Activated B cell treated with CpG ODN at 0.5 μM for 24 hours (primary cell): ENCODE measurements at places on chromosomes 7 and 10. TPM values are rescaled to one million over a fixed set of nuclear protein-coding genes. Genes with fewer than 3 reads are reported as not detected.
A peak's percentile ranks its signal among the peaks of the same experiment; 100 is the strongest.

Gene NEUROG3
- total RNA-seq: 0.38 and 0.66 TPM in 2 replicates

DNA sequence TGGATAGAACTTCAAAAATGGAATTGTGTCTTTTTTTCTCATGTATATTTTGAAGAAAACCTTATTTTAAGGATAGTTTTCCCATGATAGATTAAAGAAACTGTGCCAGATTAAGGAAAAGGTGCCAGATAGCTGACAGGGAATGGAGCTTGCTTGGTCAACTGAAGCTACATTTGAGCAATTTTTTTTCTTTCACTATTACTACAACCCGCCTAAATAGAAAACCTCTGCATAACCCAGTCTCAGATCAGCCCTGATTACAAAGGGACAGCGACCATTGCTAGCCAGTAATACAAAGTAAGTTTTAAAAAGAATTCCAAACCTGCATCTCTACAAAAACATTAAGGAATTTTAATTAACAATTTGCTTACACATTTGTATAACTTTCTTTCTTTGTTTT is 1123.4 kb upstream of the LRRTM3 start:
- no peaks in the 10 kb centered on the region for H3K36me3 ChIP-seq
- H3K27me3 ChIP-seq: no peaks in the 10 kb centered on the region
- no peaks in the 10 kb centered on the region for H3K4me1 ChIP-seq

Gene COBL
- total RNA-seq: not detected in 2 replicates

Gene ABCB1
- 4.1 and 4.7 TPM in 2 replicates for total RNA-seq

DNA sequence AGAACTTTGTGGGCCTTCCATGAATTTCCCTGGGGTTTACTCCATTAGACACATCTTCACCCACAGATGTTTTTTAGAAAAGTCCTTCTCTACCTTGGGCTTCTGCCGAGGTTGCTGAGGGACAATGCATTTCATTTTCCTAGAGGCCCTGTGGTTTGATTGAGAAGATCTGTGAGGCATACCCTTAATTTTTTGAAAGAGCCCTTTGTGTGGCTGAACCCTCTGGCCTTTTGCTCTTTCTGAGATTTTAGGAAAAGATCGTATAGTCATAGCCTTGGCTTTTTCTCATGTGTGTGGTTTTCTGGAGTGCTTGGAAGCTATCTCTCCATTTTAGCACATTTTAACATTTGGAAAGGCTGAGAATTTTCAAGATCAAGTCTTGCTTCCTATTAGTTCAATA is 119.8 kb upstream of the LYZL1 start:
- H3K4me1 ChIP-seq: no peaks in the 10 kb centered on the region
- no peak for DNase-seq
- no peak overlapping the region for H3K27ac ChIP-seq
- H3K27me3 ChIP-seq: no peaks in the 10 kb centered on the region
- H3K36me3 ChIP-seq: no peaks in the 10 kb centered on the region

- H3K36me3 ChIP-seq: no peaks in the 10 kb centered on the region
- H3K27me3 ChIP-seq: no peaks in the 10 kb centered on the region
- no peak for DNase-seq
- no peak overlapping the region for H3K4me3 ChIP-seq
These were observed 84.0 kb downstream of the SEMA3D start for GRCh38 chr7:85102813-85103350.

Gene TMEM184A
- not detected in 2 replicates for total RNA-seq

- no peaks in the 10 kb centered on the region for H3K27me3 ChIP-seq
- H3K36me3 ChIP-seq: no peaks in the 10 kb centered on the region
- H3K4me3 ChIP-seq: no peak overlapping the region
- H3K4me1 ChIP-seq: no peaks in the 10 kb centered on the region
- no peak overlapping the region for H3K27ac ChIP-seq
These were observed 662.0 kb upstream of the ANKRD30A start for GRCh38 chr10:36463390-36463789.

DNA sequence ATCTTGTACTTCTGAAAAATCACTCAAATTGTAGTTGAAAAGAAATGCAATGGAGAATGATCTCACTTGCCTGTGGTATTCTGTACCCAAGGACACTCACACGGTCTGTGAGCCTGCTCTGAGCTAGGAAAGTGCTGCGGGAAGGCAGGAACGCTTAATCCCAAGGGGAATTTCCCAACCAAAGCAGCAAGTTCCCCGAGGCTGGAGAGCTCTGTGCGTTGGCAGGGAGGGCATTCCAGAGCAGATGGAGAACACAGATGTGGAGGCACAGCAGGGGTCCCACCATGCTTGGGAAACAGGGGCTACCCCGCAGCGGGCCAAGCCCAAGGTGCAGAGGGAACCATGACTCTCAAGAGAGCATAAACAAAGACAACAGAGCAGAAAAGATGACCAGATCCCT is 13.6 kb downstream of the SVIL start:
- DNase-seq: no peak
- no peaks in the 10 kb centered on the region for H3K4me1 ChIP-seq
- H3K27me3 ChIP-seq: no peaks in the 10 kb centered on the region
- H3K36me3 ChIP-seq: no peaks in the 10 kb centered on the region
- no peak overlapping the region for H3K27ac ChIP-seq

Gene PIP4K2A
- 94.6 and 102 TPM in 2 replicates for total RNA-seq

GRCh38 chr7:37363536-37364491 is 84.8 kb downstream of the ELMO1 start:
- H3K27ac ChIP-seq: peak overlapping the region; percentile 6
- H3K4me3 ChIP-seq: no peak overlapping the region
- no peaks in the 10 kb centered on the region for H3K27me3 ChIP-seq
- H3K36me3 ChIP-seq: no peaks in the 10 kb centered on the region
- DNase-seq: no peak

Gene HOXA10
- 0.24 TPM in 1 of 2 replicates, not detected in the other for total RNA-seq

- no peak overlapping the region for H3K4me3 ChIP-seq
- no peak overlapping the region for H3K27ac ChIP-seq
- no peaks in the 10 kb centered on the region for H3K27me3 ChIP-seq
These were observed 171.9 kb downstream of the FGFR2 start for GRCh38 chr10:121426307-121426706.

- H3K27me3 ChIP-seq: no peaks in the 10 kb centered on the region
- no peak overlapping the region for H3K4me3 ChIP-seq
- peaks cover 13% of the 10 kb centered on the region for H3K36me3 ChIP-seq
- H3K4me1 ChIP-seq: peaks cover 86% of the 10 kb centered on the region
These were observed 29.8 kb downstream of the SYPL1 start for GRCh38 chr7:106082087-106082854.

DNA sequence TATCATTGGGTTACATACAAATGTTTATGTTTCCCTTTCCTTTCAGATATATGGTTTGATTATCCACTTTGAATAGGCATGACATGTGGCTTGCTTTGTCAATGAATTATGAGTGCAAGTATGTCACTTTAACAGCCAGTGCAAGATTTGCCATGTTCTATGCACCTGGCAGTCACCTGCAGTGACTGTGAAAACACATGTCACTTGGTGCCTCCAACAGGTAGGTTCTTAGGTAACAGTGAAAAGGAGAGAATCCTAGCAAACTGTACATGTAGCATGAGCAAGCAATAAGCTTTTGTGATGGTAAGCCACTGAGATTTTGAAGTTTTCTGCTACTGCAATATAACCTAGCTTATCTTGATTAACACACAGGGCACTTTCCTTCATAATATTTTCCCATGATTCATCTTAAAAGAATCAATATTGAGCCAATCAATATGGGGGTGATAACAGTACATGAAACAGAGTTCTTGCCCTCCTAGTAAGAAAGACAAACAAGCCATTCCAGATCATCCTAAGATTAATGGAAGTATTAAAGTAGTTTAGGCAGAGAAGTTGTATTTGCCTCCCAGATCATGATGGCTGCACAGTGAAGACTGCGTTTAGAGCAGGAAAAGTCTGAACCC is 7.9 kb upstream of the RALA start:
- no peak overlapping the region for H3K27ac ChIP-seq
- no peak for DNase-seq
- no peak overlapping the region for H3K4me3 ChIP-seq
- H3K36me3 ChIP-seq: no peaks in the 10 kb centered on the region
- peaks cover 18% of the 10 kb centered on the region for H3K27me3 ChIP-seq
- peaks cover 2% of the 10 kb centered on the region for H3K4me1 ChIP-seq

DNA sequence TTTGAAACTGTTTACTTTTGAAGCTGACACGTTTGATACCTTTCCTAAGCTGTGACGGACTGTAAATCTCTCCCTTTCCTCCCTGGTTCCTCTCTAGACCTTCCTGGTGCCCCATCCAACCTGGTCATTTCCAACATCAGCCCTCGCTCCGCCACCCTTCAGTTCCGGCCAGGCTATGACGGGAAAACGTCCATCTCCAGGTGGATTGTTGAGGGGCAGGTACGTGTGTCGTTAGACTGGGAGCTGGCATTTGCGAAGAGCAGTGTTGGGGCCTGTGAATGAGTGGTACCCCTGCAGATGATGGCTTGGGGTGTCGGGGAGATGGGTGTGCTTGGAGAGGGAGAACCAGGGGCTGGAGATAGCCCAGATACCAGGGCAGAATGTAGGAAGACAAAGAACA is 602.7 kb upstream of the FOXK1 start:
- no peak overlapping the region for H3K27ac ChIP-seq
- no peak overlapping the region for H3K4me3 ChIP-seq
- no peaks in the 10 kb centered on the region for H3K36me3 ChIP-seq
- DNase-seq: no peak
- no peaks in the 10 kb centered on the region for H3K4me1 ChIP-seq
- peaks cover 3% of the 10 kb centered on the region for H3K27me3 ChIP-seq

DNA sequence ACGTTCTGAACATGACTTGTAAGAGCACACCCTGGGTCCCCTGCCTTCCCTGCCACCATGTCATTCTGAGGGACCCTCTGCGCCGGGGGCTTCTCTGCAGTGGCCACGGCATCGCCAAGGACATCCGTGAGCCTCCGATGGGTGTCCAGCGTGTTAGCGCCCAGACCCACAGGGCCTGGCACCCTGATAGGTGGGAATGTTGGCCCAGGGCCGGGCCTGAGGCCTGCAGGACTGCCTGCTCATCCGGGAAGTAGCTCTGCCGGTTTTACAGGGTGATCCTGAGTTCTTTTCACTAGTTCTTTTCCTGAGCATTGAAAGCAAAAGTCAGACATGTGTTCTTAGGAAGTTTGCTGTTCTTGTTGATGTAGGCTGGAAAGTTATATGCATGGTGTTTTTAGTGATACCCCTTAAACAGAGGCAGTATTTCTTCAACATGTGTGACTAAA is 54.5 kb downstream of the WDR37 start:
- no peak overlapping the region for H3K4me3 ChIP-seq
- peaks cover 96% of the 10 kb centered on the region for H3K36me3 ChIP-seq
- peak overlapping the region; percentile 77 for H3K27ac ChIP-seq
- no peak for DNase-seq
- H3K4me1 ChIP-seq: peaks cover 10% of the 10 kb centered on the region
